GM23338 (cell line): ENCODE measurements at places on chromosomes 7 and 10. TPM values are rescaled to one million over a fixed set of nuclear protein-coding genes. Genes with fewer than 3 reads are reported as not detected.

The HOGA1 gene
- total RNA-seq = not detected in 2 replicates

DNA sequence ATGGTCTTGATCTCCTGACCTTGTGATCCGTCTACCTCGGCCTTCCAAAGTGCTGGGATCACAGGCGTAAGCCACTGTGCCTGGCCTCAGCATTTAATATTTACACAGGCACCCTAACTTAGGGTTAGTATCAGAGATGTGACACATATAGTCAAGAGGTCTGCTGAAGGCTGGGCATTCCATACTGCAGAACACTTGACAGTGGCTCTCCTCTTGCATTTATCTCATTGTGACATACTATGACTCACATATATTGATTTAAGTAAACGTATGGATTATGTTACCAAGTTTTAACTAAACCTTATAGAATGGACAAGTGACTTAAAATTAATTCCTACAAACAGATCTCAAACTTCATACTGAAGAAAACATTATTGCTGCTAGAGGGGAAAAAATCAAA, 36.6 kb downstream of the BRAF start:
- DNase-seq = no peak

- peak; percentile 88 for DNase-seq
Measured at GRCh38 chr10:104045151-104046089, 40.3 kb downstream of the COL17A1 start.

DNA sequence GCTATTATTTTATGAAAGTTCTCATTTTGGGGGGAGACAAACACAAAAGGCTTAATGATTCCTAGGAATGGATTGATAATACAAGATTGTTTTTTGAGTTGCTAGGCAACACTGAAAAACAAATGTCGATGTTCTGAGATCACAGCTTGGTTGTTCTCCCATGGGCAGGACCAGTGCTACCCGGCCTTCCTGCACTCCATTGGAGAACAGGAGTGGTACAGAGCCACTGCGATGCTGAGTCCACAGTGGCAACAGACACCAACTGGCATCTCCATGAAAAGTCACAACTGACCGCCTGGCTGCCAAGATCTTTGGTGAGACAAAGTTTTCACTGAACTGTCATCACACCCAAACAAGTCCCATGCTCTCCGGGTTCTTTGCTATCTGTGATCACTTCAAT, 68.9 kb upstream of the NMT2 start:
- peak; percentile 49 for DNase-seq

- no peak for DNase-seq
Measured at GRCh38 chr10:52484206-52485065, 170.4 kb downstream of the DKK1 start.

DNA sequence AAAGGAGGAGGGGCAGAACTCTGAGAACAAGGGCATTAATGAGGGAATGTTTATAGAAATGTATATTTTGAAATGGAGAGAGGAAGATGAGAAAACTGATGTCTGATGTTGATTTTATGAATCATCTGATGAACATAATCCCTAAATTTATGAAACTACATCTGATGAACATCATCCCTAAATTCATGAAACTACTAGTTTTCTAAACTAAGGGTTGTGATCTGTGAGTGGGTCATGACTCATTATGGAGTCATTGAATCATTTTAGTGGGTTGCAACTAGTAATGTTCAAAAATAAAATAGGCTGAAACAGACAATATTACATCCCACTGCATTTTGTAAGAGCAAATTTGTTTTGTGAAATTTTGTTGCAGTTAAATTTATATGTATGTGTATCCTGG, 442.6 kb upstream of the TEX47 start:
- DNase-seq = no peak

DNA sequence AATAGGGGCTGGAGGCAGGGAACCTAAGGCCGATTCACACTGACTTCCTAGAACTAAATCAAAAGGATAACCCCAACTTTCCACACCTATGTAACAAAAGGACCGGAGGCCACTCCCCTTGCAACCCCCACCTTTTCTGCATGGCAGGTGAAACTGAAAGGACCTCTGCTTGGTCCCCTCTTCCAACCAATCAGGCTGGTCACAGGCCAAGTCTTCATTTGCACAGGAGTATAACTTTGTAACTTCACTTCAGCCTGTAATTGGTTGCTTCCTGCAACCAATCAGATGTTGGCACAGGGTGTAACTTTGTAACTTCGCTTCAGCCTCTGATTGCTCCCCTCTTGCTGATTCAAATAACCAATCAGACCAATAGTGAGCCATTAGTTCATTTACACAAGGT, 190.0 kb downstream of the FAM107B start:
- DNase-seq = peak; percentile 12

The FAM200A gene
- total RNA-seq = 7.9 and 10.2 TPM in 2 replicates

DNA sequence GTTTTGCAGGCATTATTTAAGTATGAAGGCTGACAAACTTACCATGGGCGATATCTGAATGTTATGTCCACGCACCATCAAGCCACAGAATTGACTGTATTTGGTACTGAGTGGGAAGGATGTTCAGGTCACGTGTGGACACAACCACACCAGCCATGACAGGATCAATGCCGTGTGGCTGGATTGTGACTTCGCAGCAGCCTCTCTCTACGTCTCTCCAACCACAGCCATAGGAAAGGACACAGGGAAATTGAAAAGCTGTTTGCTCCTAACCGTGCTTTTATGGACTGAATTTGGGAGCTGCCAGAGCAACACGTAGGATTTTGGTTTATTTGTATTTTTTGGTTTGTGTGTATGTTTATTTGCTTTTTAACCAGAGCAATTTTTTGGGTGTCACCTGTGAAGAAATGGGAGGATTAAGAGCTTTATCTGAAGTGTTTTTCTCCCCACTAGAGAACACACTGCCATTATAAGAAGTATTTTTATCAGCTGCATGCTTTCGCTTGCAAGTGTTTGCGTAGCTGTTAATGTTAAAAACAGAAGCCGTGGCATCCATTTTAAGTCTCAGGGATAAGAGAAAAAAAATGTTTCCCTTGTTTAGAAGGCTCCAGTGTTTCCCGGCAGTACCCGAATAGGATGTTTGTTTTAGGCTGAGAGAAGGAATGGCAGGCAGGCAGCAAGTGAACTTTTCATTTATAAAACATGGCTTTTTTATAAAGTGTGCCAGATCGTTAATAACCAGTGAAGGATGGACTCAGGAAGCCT, 401.1 kb upstream of the NFE2L3 start:
- DNase-seq = no peak

GRCh38 chr10:17607603-17608332, 9.4 kb downstream of the HACD1 start:
- peak; percentile 79 for DNase-seq

The ERVW-1 gene
- 0.07 TPM in 1 of 2 replicates, not detected in the other for total RNA-seq

- DNase-seq = no peak
Measured at GRCh38 chr10:76113952-76114351, 682.5 kb downstream of the LRMDA start.

DNA sequence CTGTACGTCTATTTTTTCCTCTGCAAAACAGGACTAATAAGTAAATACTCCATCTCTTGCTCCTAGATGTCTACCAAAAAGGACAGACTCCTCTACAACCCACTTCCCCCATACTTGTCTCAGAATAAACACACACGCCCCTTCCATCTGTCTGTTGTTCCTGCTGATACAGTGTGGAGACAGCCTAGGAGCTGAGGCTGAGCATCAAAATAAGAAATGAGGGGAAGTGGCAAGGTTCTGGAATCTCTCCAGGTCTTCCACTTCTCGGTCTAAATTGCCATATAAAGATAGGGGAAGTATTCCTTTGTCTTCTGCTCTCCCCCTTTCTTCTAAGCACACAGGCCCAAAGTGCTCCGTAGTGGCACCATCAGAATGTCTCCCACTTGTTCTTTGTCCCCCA, 30.8 kb upstream of the VSIR start:
- DNase-seq = no peak

DNA sequence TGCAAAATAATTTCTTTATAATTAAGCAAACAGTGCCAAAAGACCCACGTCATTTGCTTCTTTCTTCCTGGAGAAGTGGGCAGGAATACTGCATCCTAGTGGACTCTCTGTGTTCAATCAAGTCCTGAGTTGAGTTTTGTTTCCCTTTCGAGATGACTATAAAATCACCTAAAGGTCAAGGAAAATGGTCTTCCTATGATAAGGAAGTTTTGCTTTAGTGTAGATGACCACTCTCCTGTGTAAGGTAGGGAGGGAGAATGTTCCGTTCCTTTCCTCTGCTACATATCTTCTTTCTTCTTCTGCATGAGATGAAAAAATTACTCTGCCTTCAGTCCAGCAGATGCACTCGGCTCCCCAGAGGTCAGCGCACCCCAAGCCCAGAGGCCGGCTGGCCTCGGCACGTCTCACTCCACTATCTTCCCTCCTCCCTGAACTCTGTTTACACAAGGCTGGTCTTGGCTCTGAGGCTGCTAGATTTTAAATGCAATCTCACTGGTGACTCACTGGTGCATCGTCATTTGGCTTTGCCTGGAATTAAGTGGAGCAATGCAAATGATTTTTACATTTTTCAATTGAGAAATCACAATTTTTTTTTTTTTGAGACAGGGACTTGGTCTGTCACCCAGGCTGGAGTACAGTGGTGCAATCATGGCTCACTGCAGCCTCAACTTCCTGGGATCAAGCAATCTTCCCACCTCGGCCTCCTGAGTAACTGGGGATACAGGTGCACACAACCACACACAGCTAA, 18.6 kb upstream of the VDAC2 start:
- DNase-seq = no peak

The HABP2 gene
- not detected in 2 replicates for total RNA-seq

The ASAH2 gene
- 0.04 and 0.17 TPM in 2 replicates for total RNA-seq

- DNase-seq = no peak
Measured at GRCh38 chr7:94183891-94184290, 179.7 kb upstream of the BET1 start.

GRCh38 chr7:120988591-120989256, at the start of gene CPED1:
CPED1 (plus strand) TSS chr7:120988711; CDS start chr7:120989622, 911 bp downstream.
- peak; percentile 71 for DNase-seq

DNA sequence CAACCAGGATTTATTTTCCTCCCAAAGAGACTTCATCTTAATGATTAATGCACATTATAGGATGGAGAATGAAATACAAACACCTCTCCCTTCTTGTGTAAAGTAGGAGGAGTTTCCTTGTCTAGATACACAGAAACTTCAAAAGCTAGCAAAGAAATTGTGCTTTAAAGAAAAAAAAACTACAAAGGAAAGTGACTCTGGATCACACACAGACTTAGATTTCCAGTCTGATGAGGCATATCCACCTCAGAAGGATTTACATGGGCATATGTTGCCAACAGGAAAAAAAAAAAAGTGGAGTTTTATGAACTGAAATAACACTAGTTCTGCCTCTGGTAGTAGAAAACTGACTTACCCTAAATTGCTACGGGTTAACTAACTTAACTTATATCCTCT, 449.6 kb downstream of the KCNMA1 start:
- no peak for DNase-seq

DNA sequence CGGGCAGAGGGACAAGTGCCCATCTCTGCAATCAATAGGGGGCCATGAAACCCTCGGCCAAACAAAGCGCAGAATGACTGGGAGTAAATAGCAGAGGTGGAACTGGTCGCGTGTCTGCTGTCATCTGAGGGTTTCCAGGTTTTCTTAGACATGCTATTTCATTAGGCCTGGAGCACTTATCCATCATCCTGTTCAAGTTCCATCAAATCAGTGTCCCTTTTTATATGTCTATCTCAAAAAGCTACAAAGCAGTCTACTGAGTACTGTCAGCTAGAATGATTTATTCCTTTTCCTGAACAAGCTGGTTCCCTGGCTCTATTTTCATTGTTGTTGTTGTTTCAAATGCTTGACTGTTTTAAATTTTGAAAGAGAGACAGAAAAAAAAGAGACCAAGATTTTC, 590.5 kb downstream of the PARD3 start:
- DNase-seq = no peak

DNA sequence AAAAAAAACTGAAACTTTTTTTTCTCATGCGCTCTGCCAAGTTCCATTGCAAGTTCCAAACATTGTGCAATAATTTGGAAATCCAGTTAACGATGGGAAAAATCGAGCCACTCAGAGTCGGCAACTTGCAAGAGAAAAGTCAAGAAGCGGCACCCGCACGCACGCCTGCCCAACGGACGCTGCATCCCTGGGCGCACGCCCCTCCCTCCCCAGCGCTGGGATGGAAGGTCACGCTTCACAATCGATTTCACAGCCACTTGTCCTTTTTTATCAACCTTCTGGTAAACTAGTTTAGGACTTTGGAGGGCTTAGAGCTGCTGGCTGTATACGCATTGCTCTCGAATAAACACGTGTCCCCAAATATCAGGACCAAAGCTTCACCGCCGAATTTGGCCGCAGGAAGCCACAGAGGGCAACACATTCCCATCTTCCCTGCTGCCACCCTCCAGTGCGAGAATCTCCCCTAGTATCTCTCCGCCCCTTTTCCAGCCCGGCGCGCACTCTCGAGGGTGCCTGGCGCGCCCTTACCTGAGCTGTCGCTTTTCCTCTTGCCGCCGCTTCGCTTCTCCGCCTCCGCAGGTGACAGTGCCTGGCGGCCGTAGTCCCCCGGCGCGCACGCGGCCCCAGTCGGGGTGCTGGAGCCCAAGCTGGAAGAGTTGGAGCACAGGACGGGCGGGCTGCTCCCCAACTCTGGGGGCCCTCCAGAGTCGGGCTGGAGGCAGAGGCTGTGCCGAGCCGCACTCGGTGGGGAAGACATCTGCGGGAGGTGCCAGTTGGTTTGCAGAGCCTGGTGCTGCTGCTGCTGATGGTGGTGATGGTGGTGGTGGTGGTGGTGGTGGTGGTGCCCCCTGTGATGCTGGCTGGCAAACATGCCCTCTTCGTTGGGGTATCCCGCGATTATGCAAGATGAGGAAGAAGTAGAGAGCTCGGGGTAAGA, 857 bp downstream of the MEOX2 start:
- peak; percentile 74 for DNase-seq

GRCh38 chr7:86598311-86598710, 45.4 kb upstream of the GRM3 start:
- peak; percentile 84 for DNase-seq

- DNase-seq = no peak
Measured at GRCh38 chr7:151454932-151455530, 15.1 kb upstream of the CRYGN start.

GRCh38 chr10:88107296-88108097, 244.1 kb downstream of the PTEN start:
- DNase-seq = no peak

The SCART1 gene
- 0.19 and 0.59 TPM in 2 replicates for total RNA-seq

The SPDYE16 gene
- total RNA-seq = not detected in 2 replicates

The DDX56 gene
- 70.5 and 72.3 TPM in 2 replicates for total RNA-seq

DNA sequence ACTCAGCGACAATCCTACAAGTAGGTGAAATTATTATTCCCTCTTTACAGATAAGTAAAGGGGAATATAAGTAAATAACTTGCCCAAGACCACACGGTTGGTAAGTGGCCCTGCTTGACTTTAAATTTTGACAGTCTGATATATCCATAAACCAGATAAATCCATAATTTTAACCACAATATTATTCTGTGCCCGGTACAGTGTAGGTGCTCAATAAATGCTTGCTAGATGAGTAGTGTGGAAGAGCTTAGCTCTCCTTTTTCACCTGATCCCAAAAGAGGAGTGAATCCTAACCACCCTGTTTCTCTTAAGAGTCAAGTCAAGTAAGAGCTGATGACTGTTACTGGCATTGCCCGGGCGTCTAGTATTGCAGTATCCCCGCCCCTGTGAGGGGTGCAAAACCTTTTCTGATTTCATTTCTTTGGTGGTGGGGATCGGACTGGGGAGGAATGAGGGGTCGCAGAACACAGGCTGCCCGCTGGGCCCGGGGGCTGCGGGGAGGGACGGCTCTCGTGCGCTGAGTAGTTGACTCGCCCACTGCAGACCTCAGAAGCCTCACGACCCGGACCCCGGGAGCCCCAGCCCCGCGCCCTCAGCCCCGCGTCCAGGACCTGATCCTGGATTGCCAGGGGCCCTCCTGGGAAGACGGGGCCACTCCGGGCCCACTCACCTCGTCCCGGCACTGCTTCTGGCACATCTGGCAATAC, 490 bp downstream of the KIN start:
- peak; percentile 23 for DNase-seq

GRCh38 chr7:143271240-143271639, 8.0 kb downstream of the GSTK1 start:
- no peak for DNase-seq
